ENCODE measurements at places on chromosomes 3 and 15.

- no peak for DNase-seq
These were observed 208.0 kb downstream of the NR2F2 start for GRCh38 chr15:96538491-96538890.

- DNase-seq = peak; percentile 9
These were observed 990 bp upstream of the ZNF148 start for GRCh38 chr3:125375950-125376679.

DNA sequence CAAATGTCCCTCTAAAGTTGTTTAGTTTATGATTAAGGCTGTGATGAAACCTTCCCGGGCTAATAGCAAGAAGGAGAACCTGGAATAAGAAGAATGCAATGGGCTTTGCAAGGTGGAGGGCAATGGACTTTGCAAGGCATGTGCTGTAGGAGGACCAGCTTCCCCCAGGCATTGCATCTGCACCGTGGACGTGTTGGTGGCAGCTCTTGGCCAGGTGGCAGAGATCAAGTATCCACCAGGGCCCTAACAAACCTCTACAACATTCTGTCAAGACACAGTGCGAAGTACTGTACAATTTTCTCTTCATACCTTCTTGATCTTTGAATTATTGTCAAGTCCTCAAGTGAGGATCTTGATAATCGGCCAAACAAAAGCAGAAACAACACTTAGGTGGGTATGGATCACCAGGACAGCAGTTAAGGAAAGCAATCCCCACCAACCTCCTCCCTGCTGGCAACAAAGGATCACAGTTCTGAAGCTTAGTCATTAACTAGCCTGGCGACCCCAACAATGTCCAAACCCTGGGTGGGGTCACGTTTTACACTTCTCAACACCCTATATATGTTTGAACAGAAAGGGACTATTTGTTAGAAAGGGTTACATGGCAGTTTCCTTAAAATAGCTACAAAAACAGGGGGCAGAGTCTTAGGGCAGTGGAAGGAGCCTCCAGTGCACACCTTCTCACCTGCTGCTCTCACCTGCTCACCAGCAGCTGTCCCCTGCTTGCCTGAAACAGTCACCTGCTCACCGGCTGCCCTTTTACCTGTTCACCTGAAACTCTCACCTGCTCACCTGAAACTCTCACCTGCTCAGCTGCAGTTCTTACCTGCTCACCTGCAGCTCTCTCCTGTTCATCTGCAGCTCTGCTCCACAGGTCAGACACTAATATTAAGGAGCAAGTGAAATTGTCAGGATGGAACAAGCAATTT is 137.9 kb upstream of the LIPC start:
- no peak for DNase-seq

DNA sequence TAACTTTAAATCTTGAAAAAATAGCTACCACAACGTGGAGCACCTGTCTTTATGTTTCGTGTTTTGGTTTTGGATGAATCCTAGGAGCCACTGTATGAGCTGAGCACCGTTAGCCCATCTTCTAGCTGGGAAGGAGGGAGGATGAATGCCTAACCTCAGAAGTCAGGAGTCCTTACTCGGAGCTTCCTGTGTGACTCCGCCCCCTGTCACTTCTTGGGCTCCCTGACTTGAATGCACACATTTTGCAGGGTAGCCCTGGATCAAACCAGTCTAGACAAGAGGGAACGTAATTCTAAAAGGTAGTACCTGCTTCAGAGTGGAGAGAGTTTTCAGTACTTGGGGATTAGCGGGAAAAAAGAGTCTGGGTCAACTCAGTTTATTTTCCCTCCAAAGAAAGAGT is 5.3 kb downstream of the GABRA5 start:
- DNase-seq = no peak

- no peak for DNase-seq
These were observed 68.3 kb downstream of the BOC start for GRCh38 chr3:113279686-113280085.

- DNase-seq = no peak
These were observed 56.9 kb downstream of the ROPN1B start for GRCh38 chr3:126025862-126026261.

DNA sequence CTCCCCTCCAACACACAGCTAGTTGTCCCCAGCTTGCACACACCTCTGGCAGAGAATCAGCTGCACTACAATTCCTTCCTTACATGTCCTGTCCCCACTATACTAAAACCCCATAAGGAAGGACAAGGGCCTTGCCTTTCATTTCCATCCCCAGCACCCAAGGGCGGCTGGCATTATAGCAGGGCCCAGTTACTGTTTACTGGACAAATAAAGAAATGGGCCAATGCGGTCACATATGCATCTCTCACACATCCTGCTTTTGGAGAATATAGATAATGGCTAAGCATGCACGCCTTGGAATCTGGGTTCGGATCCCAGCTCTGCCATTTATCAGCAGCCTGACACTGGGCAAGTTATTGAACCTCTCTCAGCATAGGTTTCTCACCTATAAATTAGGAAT is 99.1 kb downstream of the DAPK2 start:
- DNase-seq = no peak

DNA sequence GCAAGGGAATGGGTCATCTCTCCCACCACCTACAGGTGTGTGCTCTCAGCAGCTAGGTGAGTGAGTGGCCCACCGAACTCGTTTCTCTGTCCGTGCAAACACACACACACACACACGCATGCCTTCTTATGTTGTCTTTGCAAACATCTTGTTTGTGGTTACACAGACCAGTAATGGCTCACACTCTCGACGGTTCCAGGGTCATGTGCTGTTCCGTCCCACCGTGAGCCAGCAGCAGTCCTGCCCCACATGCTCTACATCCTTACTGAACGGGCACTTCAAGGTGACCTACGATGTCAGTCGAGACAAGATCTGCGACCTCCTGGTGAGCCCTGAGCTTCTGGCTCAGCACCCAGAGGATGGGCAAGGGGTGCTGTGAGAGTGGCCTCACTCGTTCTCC is 4.3 kb downstream of the ITIH1 start:
- no peak for DNase-seq

DNA sequence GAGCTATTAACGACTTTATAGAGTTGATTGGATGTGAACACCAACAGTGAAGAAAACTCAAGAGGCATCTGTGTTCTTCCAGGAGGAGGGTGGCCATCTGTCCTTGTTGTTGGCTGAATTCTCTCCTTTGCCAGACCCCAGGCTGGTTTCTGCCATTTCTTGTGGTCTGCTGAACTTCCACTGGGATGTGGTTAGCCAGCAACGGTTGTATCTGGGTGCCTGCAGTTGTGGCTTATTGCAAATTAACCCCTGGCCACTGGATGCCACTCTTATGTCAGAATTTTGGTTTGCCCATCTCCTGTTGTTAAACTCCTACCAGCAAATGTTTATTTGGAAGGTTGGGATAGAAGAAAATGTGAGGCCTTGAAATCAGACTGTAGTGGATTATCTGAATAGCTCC is 163.6 kb upstream of the TBC1D5 start:
- DNase-seq = no peak

- DNase-seq = peak; percentile 31
These were observed 24.3 kb downstream of the PLA2G4F start for GRCh38 chr15:42131826-42132806.

- DNase-seq = no peak
These were observed 54.7 kb downstream of the RPL39L start for GRCh38 chr3:187084580-187084979.

GRCh38 chr3:43075904-43076661 is 29.8 kb downstream of the POMGNT2 start:
- DNase-seq = no peak

DNA sequence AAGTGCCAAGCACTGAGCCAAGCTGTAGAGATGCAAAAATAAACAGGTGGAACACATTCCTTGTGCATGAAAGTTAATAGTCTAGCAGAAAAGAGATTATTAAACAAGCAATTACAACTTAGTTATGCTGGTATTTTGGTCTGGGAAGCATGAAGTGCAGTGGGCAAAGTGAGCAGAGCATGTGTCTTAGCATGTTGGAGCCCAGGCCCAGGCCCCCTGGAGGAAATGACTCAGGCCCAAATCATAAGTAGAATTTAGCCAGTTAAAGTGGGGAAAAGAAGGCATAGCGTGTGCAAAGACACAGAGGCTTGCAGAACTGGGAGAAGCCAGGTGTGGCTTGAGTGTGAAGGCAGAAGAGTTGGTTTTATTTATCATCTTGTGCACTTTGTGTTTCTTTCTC is 163.8 kb upstream of the ATP11B start:
- DNase-seq = peak; percentile 40

- no peak for DNase-seq
These were observed 116.8 kb downstream of the ALCAM start for GRCh38 chr3:105483476-105483875.

DNA sequence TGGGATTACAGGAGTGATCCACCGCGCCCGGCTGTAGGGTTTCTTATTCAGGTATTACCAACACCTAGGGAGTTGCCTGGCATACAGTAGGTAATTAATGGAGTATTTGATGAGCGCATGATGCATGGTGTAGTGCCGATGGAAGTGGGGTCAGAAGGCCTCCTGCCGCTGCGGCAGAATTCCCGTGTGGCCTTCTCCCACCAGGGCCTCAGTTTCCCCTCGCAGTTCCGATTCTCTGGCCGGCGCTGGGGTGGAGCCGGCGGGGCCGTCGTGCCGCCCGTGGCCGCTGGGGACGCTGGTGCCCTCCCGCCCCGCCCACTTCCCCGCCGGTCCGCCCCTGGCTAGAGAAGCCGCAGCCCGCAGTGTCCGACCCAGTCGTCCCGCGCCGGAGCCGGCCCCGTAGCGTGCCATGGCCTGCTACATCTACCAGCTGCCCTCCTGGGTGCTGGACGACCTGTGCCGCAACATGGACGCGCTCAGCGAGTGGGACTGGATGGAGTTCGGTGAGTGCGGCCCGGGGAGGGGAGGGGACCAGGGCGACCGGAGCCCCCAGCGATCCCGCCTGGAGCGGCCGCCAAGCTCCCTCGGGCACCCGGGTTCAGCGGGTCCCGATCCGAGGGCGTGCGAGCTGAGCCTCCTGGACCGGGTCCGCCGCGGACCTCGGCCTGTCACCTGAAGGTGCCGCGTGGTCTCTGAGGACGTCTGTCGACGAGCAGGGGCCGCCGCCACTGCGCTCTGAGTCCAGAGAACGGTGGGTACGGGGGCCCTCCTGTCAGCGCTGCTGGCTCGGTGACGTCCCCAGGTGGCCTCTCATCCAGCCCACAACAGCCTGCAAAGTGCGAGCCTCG is at the start of gene IRAK2:
IRAK2 (plus strand) TSS at position 374 of the 848 bp plus-strand sequence; CDS start at position 410, 36 bp downstream.
- DNase-seq = peak; percentile 75

DNA sequence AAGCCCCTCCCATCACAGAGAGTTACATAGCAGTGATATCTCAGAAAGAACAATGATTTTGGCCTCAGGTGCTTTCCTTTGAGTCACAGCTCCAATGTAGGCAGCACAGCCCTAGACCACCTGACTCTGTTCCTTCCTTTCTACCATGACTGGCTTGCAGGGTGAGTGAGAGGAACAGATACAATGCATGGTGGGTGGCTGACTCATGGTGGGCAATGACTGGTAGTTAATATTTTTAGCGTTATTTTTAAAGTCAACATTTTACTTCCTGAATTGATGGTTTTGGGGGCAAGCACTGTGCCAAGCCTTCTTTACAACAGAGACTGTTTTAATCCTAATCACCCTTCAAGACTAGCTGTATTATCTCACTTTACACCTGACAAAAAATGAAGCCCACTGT is 32.8 kb upstream of the ST3GAL6 start:
- peak; percentile 82 for DNase-seq

GRCh38 chr3:33219175-33219487 is 521 bp upstream of the SUSD5 start:
- DNase-seq = no peak

GRCh38 chr15:77480859-77481633 is 60.4 kb downstream of the HMG20A start:
- no peak for DNase-seq

- DNase-seq = peak; percentile 58
These were observed 29.3 kb upstream of the SACM1L start for GRCh38 chr3:45659661-45660566.

DNA sequence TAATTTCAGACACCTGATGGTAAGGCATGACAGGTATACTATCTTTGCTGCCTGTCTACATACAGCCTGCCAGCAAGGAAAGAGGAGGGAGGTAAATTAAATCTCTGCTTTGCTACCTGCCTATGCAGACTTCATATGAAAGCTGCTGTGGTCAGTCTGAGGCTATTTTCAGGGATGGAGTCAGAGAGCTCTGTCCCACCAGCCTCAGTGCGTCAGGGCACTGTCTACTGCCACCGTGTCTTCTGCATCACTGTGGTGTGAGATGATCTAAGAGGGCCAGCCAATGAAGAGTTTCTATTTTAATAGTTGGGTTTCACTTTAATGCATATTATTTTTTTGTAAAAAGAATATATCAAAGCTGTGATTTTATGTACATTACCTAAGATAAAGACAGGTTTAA is 125.6 kb downstream of the CADPS start:
- DNase-seq = no peak

- DNase-seq = peak; percentile 79
These were observed 232.7 kb downstream of the MECOM start for GRCh38 chr3:169430707-169431404.

- DNase-seq = peak; percentile 20
These were observed 43.4 kb upstream of the SEC22A start for GRCh38 chr3:123158330-123158729.

- no peak for DNase-seq
These were observed 181.5 kb upstream of the LMCD1 start for GRCh38 chr3:8319935-8320634.

DNA sequence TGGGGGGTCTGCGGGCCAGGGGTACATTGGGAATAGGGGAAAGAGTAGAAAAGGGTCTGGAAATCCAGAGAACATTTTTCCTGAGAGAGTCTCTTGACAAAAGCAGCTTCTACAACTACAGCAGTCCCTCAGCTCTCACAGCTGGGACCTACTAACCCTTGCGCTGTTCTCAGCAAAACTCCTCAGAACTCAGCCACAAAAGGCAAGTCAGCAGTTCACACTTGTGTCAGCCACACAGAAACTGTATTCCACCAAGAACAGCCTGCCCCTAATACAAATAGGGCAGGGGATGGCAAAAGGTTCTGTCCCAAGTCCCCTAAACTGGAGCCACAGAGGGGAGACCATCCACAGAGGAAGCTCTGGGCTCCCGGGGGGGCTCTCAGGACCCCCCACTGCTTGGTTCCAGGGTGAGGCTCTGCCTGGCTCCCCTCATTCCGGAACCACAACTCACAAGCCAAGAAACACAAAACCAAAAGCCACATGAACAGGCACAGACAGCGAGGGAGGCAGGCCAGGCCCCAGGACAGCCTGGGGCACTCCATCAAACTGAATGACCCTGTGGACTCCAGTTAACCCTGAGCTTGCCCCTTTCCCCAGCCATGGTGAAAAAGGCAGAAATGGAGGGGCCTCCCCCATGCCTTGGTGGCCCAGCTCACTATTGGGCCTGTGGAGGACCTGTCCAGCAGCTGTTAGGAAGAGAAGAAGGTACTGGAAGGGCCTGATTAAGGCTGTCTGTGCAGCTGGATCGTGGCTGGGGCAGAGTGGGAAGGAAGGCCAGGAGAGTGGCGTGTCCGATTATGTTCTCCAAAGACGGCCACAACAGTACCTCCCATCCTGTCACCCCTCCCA is 162.0 kb downstream of the CHSY1 start:
- DNase-seq = no peak
